ENCODE measurements at places on chromosomes 2 and 18.
A peak's percentile ranks its signal among the peaks of the same experiment; 100 is the strongest.

DNA sequence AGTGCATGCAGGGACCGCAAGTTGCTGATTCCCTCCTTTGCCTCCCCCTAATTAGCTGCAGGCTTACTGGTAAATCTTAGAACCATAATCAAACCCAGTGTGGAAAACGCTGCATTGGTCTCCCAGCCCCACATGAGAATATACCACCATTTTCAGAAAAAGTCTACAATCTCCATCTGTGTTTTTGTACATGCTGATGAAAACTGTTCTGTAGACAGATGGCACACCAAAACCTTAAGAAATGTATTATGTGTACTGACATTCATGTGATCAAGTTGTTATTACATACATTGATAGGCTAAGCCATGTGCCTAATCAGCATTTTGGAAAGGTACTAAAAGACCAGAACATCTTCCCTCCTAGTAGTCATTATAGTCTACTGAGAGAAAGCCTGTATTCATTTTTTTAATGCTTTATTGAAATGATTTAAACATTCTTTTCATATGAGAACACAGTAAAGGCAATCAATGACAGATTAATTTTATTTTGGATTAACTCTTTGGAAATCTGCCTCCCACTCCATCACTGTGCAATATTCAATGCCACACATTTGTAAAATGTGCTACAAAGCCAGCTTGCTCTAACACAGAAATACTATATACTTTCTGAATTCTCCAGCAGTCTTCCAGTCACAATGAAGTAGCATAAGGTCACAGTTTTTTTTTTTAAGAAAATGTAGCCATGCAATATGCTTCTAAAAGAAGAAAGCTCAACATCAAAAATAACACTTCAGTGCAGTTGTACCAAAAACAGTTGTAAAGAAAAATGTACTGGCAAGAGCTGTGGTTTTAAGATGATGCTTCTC is 1.8 kb upstream of the CRYGA start:
- no peak for DNase-seq

- DNase-seq: no peak
Observed at GRCh38 chr2:53629501-53629900, 138.1 kb upstream of the CHAC2 start.

GRCh38 chr2:108612153-108612513 is 77.9 kb downstream of the LIMS1 start:
- no peak for DNase-seq

DNA sequence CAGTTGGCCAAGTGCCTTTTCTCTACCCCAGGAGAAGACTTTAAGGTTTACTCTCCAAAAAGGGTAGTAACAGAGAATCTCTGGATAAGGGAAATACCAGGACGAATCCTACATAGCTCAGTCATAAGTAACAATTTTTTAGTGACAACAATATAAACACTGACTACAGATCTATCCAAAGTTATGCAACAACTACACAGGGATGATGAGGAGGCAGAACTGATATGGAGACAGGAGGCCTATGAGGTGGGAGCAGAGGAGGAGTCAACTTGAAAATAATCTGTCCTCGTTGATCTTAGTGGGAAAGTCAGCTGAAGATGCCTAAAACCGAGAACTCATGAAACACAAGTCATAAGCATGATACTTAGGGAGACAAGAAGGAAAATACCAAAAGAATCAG is 40.2 kb downstream of the SLC35F5 start:
- peak; percentile 78 for DNase-seq

- DNase-seq: peak; percentile 17
Observed at GRCh38 chr2:28567061-28567471, 71.2 kb downstream of the PLB1 start.

- DNase-seq: peak; percentile 69
Observed at GRCh38 chr18:32930695-32931301, 158.0 kb upstream of the KLHL14 start.

DNA sequence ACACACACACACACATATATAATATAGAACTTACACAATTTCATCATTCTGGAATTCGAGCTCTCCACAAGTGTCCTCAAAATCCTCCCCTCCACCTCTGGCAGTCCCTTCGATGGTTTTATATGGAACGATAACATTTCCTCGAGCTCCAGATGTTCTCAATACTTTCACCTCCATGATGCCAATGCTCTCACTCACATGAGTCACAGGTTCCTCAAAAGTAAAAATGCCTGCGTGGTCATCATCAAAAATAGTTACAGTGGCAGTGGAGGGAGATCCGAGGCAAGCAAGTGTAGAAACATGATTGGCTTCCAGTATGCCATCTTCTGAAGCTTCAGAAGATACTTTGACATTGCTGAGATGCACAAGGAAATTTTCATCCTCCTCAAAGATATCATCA is 23.5 kb downstream of the SLC8A1 start:
- DNase-seq: no peak

GRCh38 chr2:52034706-52035105 is 1002.8 kb upstream of the NRXN1 start:
- DNase-seq: peak; percentile 9

DNA sequence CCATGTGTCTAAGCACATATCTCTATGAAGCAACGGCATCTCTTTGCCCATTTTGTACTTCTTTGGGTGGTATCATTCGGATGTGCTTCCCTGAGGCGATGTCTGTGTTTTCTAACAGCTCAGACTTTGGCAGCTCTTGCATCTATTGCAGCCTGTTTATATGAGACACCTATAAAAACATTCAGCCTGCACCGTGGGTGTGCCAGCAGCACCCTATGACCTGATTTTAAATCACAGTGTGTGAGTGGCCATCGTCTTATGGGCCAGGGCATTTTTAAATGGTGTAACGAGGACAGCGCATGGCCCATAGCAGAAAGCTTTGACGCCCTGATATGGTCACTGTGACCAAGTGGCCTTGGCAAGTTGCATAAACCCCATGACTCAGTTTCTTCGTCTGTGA is 12.9 kb downstream of the NPAS2 start:
- DNase-seq: peak; percentile 46

- DNase-seq: no peak
Observed at GRCh38 chr2:181516992-181517391, 59.8 kb downstream of the ITGA4 start.

GRCh38 chr2:77017355-77017745 is 504.8 kb downstream of the LRRTM4 start:
- no peak for DNase-seq

DNA sequence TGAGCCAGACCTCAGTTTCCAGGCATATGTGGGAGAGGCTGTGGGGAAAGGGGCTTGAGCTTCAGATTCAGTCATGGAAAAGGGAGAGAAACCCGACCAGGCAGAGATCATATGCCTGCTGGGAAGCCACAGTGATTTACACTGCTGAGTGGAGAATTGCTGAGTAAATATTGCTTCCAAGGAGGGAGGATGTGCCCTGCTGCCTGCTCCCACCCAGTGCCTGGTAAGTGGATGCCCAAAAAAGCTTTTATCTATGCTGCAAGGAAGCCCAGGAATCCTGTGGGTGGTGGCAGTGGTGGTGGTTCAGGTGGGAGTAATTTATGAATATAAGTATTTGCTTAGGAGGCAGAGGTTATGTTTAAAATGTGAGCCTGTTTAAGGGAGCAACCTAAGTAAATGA is 39.5 kb downstream of the INO80C start:
- DNase-seq: no peak

GRCh38 chr2:64331114-64331645 is 122.8 kb upstream of the LGALSL start:
- DNase-seq: no peak

- DNase-seq: no peak
Observed at GRCh38 chr2:18496516-18496915, 63.9 kb downstream of the RDH14 start.

DNA sequence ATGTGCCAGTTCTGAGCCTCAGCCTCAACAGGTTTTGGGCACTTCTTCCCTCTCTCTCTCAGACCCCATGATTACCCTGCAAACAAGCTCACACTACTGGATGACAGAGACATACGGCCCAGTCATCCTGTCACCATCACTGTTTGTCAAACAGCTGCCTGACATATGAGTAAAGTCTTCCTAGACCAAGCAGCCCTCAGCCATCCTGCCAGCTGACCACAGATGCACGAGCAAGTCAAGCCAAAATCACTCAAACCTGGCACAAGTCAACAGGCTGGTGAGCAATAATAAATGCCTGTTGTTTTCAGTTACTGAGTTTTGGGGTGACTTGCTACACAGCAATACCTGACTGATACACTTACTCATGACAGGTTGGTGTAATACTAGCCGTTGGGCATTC is 75.5 kb upstream of the KLF7 start:
- no peak for DNase-seq

DNA sequence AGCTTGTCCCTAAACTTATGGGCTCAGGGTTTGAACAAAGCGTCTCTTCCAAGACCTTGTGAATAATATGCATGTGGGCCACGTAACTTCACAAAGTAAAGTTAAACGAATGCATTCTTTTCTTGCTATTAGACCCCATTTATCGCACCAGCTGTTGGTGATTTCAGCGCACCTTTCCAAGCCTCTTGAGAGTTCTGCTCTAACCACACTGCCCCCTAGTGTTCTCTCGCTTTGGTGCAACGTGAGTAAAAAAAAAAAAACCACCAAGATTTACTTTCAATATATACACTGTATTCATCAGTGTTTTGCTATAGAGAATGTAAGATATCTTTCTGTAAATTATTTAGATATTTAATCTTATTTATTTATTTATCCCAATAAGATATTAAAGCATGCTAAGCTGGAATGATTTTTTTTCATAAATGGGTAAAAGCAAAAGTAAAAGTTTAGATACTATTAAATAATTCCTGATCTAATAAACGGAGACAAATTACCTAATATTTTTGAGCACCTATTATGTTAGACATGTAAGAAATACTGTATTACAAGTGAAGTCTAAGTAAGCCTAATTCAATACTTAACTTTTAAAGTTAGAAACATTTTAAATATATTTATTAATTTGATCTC is 459.5 kb downstream of the DLGAP1 start:
- DNase-seq: peak; percentile 62

- DNase-seq: no peak
Observed at GRCh38 chr2:20999906-21000645, 43.8 kb downstream of the APOB start.

- DNase-seq: no peak
Observed at GRCh38 chr2:174240097-174240496, 8.2 kb downstream of the OLA1 start.

- no peak for DNase-seq
Observed at GRCh38 chr18:51429644-51430043, 232.2 kb upstream of the MEX3C start.

DNA sequence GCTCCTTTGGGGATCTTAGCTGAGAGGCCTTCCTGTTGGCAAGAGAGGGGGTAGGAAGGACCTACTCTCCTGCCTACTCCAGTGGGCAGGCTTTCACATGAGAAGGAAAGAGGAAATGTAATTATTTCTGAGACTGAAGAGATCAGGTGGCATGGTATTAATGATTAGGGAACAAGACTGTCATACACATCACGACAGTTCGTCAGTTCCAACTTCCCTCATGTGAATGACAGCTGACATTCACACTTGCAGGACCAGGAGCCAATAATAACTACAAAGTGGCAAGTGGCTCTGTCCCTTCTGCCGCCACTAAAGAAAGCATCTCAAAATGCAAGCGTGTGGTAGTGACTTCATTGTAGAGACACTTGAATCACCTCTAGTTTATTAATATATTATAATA is 90.0 kb downstream of the ZCCHC2 start:
- DNase-seq: no peak

- no peak for DNase-seq
Observed at GRCh38 chr2:181989099-181989498, 3.4 kb downstream of the PPP1R1C start.

GRCh38 chr2:27256855-27257454 is 5.9 kb downstream of the SLC30A3 start:
- no peak for DNase-seq

DNA sequence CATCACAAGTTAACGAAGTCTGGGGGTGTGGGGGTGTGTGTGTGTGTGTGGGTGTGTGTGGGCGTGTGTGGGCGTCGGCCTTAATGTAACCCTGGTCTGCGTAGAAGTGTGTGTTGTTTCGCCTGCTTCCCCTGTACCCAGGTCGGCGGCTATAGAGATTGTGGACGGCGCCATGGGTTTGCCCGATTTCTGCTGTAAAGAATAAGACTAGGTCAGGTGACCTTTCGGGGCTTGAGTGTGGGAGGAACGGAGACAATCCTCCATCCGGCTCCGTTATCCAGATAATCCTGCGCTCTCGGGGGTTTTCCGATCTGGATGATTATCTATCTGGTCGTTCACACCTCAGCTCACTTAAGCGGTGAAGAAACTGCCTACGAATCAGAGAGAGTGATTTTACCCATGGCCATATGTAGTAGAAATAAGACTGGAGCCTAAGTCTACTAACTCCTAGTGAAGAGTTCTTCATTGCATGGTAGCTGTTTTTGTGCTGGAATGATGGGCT is 543 bp downstream of the HADHB start:
- DNase-seq: peak; percentile 49

- no peak for DNase-seq
Observed at GRCh38 chr2:198004173-198004572, 199.8 kb downstream of the PLCL1 start.

DNA sequence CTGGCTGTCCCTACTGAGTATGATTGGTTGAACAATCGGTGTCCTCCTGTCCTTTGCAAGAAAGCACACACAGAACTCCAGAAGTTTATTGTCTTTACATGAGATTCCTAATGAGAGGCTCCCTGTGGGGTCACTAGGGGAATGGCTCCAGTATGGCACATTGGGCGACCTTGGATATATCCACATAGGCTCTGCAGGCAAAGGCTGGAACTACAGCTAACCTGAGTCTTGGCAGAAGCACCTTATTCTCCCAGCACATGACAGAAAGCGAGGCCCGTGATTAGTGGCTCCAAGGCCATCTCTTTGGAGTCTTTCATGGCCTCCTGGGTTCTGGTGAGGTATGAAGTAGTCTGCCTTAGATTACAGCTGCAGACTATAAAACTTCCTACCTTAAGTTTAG is 49.0 kb downstream of the ZDBF2 start:
- DNase-seq: no peak

- no peak for DNase-seq
Observed at GRCh38 chr2:3386448-3386958, 7.0 kb downstream of the TRAPPC12 start.

DNA sequence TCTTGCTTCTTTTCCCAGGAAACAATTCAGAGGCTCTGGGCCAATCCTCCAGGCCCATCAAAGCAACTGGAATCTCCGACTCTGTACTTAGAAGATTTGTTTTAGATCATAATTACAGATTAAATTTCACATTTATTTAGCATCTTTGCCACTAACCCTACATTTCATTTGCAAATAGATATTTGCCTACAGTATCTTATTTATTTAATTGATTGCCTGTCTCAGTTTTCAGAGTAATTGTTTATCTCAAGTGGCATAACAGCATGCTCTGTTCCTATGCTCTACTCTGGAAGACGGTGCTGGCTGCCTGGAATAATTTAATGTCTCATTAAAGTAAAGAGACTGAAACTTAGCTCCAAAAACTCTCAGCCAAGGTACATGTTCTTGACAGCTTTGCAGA is 213.4 kb downstream of the HNMT start:
- no peak for DNase-seq

- DNase-seq: peak; percentile 92
Observed at GRCh38 chr2:222993920-222994650, 57.9 kb upstream of the KCNE4 start.
